ENCODE measurements at places on chromosomes 4 and X.
A peak's percentile ranks its signal among the peaks of the same experiment; 100 is the strongest.

DNA sequence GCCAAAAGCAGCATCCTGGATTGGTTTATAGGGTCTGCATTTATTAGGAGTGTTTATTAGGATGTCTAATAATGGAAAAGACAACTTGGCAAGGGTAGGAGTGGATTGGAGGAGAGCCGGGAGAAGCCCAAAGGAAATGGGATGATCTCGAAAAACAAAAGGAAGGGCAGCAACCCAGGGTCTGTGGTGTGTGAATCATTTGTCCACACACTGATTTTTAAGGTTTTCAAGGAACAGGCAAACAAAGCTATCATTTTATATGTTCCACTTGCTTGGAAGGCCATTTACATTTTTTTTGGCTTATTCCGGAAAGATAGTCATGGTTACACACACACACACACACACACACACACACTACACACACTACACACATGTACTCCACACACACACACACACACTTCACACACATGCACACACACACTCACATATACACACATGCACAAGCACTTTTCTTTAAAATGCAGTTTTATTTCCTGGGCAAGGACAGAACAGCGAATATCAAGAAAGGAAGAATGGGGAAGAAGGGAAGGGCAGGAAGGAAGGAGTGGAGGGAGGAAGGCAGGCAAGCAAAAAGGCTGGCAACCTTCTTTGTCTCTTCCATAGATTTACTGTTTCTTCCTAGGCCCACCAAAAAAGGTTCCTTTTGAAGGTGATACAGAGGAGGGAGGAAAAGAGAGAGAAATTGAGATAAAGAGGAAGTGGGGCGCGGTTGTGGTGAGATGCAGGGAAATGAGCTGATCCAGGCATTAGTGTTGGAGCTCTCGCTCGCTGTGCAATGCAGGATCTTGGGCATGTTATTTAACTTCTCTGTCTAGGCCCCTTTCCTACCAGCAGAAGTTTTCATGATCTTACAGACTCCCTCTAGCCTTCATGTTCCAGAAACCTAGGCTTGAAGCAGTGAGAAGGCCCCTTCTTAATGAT, 88.6 kb upstream of the MAML3 start:
- DNase-seq, result no peak

DNA sequence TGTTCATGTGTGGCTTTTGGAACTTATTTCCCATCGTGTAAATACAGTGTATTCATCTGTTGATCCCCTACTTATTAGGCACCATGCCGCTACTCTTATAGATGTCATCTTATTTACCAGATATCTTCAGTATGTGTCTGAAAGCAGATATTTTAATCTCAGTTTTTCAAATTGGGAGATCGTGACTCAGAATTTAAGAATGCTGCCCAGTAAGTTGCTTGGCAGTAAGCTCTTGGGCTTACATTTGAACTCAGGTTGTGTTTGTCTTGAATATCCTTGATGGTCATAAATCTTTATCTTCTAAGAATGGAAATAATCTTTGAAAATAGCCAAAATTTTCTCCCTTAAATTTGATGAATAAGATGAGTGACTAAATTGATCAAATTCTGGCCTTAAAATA, 45.9 kb upstream of the RPA4 start:
- peak; percentile 46 for DNase-seq

DNA sequence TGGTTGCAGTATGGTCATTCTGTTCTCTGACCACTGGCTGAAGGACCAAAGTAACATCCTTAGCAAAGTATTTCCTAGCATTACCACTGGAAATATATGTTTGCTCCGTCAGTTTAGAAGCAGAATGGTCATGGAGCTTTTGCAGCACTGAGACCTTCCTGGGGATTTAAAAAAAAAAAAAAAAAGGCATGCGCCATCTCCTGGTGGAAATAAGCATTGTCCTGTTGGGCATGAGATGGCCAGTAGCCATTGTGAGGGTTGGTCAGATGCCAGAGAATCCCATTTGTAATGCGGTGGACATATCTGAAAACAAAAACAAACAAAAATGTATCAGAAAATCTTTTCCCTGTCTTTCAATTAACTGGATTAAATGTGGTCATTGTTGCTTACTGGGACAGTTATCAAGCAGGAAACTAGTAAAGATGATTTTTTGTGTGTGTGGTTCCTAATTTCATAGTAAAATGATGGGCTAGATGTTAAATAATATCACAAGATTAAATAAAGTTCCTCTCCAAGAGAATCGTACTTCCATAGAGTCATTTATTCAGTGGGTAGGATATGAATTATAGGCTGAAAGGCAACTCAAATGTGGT, 139.6 kb downstream of the SOWAHB start:
- DNase-seq, result peak; percentile 65

DNA sequence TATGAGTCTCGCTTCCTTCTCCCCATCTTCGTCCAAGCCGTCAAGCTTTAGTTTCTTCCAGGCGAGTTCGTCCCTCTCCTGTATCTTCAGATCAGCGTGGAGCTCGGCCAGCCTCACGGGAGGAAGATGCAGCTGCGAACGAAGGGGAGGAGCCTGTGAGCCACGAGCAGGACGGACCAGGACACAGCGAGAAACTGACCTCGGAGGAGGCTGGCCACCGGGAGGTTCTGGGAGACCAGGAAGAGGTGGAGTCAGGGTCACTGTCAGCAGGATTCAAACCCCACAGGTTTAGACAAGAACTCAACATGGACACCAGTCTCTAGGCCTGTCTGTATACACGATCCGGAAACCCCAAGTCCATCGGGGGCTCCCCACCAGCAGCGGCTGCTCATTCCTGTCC, 7.3 kb downstream of the LRPAP1 start:
- DNase-seq, result no peak

DNA sequence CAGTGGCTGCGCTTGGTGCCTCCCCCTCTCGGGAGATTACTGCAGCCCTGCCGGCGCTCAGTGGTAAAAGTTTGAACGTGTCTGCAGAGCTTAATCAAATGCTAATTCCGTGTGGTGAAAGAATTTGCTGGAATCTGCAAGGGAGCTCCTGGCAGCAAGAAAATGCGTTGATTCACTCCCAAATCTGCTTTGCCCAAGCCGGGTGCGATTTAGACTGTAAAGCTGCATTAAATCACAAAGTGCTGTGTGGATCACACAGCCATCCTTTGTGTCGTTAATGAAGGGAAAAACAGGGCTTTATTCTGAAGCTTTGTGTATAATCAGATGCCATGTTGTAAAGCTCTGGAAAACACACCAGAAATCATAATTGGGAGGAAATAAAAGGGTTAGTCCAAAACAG, 444.1 kb downstream of the BCOR start:
- peak; percentile 70 for DNase-seq

DNA sequence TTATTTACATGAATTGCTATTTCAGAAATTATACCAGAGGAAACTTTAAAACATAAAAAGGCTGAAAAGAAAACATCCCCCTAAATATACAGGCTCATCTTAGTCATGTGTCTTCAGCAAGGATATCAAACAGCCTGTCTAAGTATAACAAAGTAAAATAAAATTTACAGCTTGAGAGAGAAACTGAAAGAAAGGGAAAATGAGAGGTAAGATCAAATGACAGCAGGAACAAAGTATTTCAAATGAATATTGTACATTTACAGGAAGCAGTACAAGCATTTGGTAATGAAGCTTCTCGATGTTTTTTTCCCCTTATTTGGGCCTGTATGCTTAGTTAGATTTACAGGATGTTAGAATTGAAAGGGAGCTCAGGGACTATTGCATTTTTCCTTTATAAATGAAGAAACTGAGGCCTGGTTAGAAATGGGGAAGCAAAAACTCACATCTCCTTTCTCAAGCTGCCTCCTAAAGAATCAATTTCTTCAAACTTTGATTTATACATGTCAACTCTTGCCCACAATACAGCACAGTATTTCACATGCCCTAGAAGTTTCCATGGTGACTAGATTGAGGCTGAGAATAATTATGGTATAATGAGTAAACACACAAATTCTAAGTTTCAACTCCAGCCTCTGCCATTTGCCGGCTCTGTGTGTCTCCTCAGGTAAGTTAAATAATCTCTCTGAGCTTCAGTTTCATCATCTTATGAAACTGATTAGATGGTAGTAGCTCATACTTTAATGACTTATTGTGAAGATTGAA, 29.3 kb downstream of the DAPP1 start:
- DNase-seq, result no peak

GRCh38 chr4:153257991-153258390, 53.7 kb downstream of the TRIM2 start:
- peak; percentile 74 for DNase-seq

DNA sequence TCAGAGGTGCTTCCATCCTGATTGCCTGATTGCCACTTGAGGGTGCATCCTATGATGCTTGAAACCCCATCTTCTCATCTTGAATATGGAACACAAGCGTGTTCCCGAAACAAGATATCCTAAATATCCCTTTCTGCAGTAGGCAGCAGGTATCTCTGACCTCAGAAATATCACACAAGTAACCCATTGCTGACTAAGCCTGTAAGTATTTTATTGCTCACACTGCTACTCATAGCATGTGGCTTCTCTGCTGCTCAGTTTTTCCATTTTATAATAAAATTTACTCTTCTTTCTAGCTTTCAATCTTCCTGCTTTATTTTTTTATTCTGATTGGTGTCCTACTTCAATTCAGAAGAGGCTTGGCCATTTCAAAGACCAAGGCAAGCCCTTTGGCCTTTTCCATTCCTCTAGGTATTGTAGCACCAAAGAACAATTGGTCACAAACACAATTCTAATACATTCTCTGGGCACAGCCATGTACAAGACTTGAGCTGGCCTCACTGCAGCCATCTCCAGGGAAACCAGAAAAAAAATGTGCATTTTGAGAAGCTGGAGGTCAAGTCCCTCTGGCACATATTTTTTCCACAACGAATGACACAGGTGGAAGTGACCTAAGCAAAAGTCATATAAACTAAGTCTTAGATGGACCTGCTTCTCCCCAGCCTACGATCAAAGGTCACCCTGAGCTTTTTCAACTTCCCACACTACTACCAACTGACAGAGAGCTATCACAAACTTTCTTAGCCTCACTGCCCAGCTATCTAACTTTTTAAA, 107.0 kb downstream of the OR13H1 start:
- DNase-seq, result no peak

DNA sequence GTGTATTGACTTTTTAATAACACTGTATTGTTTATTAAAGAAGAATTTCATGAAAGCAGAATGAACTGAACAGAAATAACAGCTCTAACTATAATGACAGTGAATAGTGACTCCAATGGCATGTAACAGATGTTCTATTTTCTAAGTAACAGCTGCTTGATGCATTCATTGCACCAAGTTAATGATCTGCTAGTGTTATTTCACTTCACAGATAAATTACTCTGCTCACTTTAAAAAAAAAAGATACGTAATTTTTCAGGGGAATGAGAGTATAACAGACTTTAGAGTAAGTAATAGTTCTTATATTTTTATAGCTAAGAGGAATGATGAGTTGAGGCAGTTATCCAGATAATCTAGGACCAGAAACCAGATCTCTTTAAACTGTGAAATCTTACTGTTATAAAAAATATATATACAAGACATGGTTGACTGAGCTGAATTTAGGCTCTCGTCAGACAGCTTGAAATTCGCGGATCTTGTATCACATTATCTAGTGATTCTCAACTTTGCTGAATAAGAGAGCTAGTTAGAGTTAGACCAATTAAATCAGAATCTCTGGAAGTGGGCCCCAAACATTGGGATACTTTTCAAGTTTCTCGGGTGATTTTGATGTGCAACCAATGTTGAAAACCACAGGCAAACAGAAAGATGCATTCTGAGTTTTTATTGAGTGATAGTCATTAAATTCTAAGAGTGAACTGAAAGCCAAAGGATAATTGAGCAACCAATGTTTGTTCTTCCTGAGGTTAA, 840.7 kb downstream of the DMD start:
- DNase-seq, result no peak

DNA sequence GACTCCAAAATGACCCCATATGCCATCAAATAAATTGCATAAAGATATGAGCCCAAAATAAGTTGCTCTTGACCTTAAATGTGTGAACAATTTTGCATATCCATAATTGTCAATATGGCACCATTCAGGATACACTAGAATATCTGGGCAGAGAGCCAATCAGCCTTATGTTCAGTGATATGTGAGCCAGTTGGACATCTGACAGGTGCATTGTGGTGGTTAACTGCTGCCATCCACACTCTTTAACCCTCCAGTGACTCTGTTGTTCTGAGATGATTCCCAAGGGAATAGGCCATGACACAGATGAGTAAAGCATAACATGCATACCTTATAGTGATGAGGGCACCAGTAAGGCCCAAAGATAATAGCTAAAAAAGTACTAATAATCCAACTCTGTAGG, 500.1 kb downstream of the PCDH18 start:
- DNase-seq, result no peak

DNA sequence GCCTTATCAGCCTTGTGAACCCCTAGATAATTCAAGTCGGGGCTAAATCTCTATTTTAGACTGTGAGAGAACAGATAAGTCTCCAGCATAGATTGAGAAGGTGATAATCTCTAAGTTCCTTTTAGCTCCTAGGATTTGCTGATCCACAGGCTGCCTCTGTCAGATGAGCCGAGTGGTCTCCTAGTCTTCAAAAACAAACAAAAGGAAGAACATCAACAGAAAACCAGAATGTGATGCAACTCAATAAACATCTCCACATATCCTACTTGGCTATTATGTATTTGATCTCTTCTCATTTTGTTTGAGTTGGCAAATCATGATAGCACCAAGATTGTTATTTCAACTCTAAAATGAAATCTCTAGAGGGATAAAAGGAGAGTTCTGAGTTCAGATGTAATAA, 88.4 kb upstream of the SLC7A11 start:
- peak; percentile 56 for DNase-seq

DNA sequence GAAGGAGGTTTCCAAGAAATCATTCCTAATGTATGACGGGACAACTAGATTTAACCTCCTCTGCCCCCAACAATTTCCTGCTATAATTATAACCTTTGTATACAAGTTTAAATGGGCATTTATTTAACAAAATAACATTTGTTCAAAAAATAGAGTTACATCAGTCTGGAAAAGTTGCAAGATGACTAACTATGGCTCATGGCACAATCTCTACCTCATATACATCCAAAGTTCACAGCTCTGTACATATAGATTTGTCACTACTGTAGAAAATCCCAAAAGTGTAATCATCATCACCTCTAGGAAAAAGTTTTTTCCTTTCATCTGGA, 3.8 kb upstream of the RPS6KA3 start:
- DNase-seq, result no peak

- no peak for DNase-seq
Observed at GRCh38 chr4:52091801-52092200, 40.7 kb downstream of the SPATA18 start.

DNA sequence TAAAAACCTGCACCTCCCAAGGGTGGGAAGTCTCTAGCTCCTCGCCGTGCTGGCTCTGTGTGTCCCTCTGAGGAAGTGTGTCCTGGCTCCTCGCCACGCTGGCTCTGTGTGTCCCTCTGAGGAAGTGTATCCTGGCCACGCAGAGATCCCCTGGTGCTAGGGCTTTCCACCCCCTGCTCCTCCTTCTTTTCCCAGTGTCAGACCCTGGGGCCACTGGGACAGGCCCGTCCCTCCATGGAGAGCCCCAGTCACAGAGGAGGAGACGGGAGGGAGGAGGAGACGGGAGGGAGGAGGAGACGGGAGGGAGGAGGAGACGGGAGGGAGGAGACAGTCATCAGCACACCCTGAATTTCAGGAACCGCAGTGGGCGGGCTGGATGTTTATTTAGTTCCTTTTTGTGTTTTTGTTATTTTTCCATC, 53.8 kb upstream of the HGFAC start:
- peak; percentile 34 for DNase-seq

GRCh38 chrX:74736450-74736849, 122.0 kb upstream of the RLIM start:
- no peak for DNase-seq
